ENCODE measurements at places on chromosomes 13 and 19. TPM values are rescaled to one million over a fixed set of nuclear protein-coding genes. Genes with fewer than 3 reads are reported as not detected.

The ZNF865 gene
- polyA plus RNA-seq = 5.5 TPM

DNA sequence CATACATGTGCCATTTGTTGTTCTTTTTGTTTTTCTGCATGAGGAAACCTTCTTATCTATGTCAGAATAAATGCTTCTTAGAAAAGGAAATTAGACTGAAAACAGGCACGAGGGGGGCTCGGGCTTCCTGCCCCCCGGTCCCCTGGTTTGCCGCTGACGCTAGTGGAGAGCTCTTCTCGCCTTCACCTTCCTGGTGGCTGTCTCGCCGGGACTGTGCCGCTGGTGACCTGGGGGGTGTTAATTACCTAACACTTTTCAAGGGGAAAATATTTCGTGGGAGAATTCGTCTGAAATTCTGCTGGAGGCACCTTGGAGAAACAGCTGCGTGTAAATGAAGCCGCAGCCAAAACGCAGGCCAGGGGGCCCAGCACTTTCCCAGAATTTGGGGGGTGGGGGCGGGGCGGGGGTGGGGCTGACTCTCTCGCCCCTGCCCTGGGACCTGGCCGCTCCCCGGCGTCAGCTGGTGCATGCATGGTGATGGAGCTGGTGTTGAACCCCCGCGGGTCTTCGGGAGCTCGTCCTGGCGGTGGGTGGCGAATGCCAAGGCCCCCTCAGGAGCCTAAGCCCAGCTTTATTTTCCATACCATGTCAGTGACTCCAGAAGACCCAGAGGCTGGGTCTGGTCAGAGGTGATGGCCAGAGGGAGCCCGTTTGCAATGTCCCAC is 58.3 kb upstream of the MCF2L start:
- no peak for DNase-seq

DNA sequence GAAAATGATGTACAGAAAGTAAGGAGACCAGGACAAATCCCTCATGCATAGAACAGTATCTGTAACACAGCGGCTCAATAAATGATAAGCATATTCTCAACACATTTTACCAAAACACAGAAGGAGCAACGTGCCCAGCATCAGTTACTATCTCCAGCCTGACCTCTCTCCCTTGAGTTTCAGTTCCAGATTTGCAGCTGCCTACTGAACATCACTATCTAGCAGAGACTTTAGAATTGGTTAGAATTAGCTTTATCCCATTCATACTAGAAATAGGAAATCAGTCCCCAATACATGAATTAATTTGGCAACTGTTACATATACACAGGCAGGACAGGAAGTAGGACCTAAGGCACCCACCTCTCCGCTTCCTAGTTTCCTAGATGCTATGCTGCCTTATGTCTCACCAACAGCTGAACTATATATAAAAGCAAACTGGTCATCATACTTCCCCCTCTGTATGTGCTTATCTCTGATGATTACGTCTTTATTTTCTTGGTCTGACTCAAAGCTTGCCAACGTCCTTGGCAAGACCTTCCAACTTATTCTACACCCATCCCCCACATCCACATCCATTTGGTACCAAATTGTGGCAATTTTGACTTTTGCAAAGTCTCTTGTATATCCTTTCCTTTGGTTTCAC is 61.1 kb downstream of the SACS start:
- no peak for DNase-seq

GRCh38 chr13:66139701-66140100 is 1090.4 kb downstream of the PCDH9 start:
- DNase-seq = no peak

GRCh38 chr19:45137179-45137761 is 23.5 kb downstream of the NKPD1 start:
- DNase-seq = peak; percentile 52

All from muscle of arm (tissue), 14 donors.